Peyer's patch (tissue), 4 donors: ENCODE measurements at places on chromosomes 3 and 15. TPM values are rescaled to one million over a fixed set of nuclear protein-coding genes. Genes with fewer than 3 reads are reported as not detected.

The STAB1 gene
- 27.0 TPM for total RNA-seq

The RPSA gene
- total RNA-seq, result 298 TPM

The ULK3 gene
- 251 TPM for total RNA-seq

The RETNLB gene
- 21.5 TPM for total RNA-seq

The CMTM8 gene
- 7.1 TPM for total RNA-seq

The JAGN1 gene
- 46.5 TPM for total RNA-seq

The CHRNB4 gene
- total RNA-seq, result not detected

The GABRA5 gene
- not detected for total RNA-seq

The MCTP2 gene
- 40.8 TPM for total RNA-seq

The GP9 gene
- total RNA-seq, result not detected

The GOLGA8O gene
- total RNA-seq, result not detected

The KNG1 gene
- total RNA-seq, result 0.57 TPM

The CA12 gene
- 33.0 TPM for total RNA-seq
